Right renal cortex interstitium (tissue), 3 donors: ENCODE measurements at places on chromosomes 11 and 22. TPM values are rescaled to one million over a fixed set of nuclear protein-coding genes. Genes with fewer than 3 reads are reported as not detected.

The TEAD1 gene
- 82.7 TPM for polyA plus RNA-seq

The SPI1 gene
- polyA plus RNA-seq, result 2.5 TPM

The ZNF70 gene
- polyA plus RNA-seq, result 4.7 TPM

The KRTAP5-8 gene
- polyA plus RNA-seq, result 0.75 TPM

The NRXN2 gene
- 11.7 TPM for polyA plus RNA-seq

The ZNF215 gene
- polyA plus RNA-seq, result 3.5 TPM

GRCh38 chr11:117177534-117178209 lies 871 bp upstream of the SIDT2 start:
- DNase-seq, result no peak

DNA sequence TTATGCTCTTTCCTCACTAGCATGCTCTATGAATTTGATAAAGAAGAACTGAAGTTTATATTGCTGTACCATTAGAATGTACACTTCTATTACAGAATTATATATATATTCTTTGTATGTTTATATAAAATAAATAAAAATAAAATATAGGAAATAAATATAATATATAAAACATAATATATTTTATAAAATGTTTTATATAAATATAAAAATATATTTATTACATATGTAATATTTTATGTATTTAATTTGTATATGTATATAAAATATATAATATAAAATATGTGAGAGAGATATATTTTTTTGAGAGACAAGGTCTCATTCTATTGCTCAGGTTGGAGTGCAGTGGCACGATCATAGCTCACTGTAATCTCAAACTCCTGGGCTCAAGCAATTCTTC lies 18.3 kb upstream of the RTCB start:
- no peak for DNase-seq

DNA sequence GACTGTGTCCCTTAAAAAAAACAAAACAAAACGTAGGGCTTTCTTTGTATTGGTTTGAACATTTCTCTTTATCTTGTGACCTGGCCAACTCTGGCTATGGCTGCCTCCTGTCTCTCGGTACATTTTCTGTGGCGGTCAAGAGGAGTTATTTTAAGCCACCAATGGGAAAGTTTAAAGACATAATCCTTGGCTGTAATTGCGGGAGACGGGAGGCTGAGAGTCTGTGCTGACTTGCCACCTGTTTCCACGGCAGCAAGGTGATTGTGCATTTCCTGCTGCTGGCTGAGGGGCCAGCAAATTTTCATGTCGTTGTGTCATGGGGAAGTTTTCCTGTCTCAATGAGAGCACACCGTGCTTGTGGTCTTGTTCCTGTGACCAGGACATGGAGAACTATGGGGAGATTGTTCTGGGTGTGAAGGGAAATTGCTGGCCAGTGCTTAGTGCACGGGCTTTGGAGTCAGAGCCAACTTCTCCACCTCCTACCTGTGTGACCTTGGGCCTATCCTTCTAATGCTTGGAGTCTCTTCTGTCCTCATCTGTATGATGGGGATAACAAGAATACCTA lies 11.0 kb downstream of the PTPRJ start:
- no peak for DNase-seq

- no peak for DNase-seq
Observed at GRCh38 chr11:72584939-72585597, 89.2 kb downstream of the PDE2A start.
